ENCODE measurements at places on chromosomes 11 and 22.
A peak's percentile ranks its signal among the peaks of the same experiment; 100 is the strongest.

GRCh38 chr11:93740031-93740729 is 1.1 kb downstream of the TAF1D start:
- DNase-seq, result peak; percentile 23

- DNase-seq, result no peak
Measured at GRCh38 chr11:20444535-20444934, 57.0 kb downstream of the PRMT3 start.

GRCh38 chr11:111976767-111977145 is 39.6 kb downstream of the DIXDC1 start:
- DNase-seq, result no peak

DNA sequence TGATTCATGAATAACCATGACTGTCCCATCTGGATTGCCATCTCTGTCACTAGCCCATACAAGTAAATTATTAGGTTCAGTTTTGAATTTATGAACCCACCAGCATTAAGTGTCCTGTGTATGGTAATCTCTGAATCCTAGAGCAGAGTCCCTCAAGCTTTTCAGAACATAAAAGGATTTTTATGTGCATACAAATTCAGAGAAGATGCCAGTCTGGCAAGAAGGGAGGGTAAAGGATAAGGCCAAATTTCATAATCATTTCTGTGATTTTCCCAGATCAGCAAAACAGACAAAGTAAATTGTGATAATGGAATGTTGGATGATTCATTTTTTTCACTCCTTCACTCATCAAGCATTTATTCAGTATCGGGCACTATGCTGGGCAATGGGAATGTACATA is 371.1 kb upstream of the ARHGAP42 start:
- DNase-seq, result no peak

- no peak for DNase-seq
Measured at GRCh38 chr22:16603448-16603768, 10.8 kb upstream of the CCT8L2 start.

DNA sequence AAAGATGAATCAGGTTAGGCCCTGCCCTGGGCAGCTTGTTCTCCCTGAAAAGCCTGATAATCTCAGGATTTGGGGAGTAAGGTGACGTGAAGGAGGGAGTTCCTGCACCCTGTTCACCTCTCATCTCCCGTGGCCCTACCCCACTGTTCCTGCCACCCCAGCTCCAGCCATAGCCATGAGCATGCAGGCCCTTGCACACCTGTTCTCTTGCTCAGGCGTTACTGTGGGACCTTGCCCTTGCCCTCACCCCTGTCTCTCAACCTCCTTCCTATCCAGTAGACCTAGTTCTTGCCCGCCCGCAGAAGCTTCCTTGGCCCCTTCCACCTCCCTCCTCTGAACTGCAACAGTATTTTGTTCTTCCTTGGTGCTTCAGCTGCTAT is 15.0 kb downstream of the TSKU start:
- no peak for DNase-seq

DNA sequence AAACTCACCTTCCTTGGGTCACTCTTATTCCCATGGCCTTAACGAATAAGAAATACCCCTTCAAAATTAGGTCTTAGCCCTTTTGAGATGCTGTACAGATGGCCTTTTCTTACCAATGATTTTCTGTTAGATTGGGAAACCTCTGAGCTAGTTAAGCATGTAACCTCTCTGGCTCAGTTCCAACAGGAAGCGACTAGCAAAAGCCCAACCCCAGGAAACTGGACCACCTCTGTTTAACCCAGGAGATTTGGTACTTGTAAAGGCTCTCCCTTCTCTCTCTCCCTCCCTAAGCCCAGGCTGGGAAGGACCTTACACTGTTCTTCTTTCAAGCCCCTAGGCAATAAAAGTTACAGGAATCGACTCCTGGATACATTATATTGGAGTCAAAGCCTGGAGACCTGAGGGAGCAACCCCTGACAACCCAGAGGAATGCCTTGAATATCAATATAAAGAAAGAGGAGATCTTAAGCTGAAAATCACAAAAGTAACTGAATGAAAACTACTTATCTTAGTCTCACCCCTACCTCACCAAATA is 11.7 kb downstream of the APIP start:
- no peak for DNase-seq

DNA sequence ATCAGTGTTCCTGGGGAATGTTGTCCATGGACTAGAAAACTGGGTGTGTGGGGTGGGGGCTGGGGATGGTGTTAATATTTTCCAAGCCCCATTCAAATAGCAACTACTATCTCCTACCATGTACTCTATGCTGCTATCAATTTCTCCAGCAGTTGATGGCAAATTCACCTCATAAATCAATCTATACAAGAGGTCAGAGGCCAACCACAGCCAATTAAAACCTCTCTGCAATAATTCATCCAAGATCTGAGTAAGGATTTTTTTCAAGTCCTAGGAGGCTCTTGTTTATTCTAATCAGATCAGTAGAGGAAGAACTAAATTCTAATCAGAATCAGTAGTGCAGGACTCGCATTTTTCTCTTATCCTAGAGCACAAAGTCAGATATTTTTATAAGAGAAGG is 73.4 kb upstream of the WT1 start:
- DNase-seq, result no peak

DNA sequence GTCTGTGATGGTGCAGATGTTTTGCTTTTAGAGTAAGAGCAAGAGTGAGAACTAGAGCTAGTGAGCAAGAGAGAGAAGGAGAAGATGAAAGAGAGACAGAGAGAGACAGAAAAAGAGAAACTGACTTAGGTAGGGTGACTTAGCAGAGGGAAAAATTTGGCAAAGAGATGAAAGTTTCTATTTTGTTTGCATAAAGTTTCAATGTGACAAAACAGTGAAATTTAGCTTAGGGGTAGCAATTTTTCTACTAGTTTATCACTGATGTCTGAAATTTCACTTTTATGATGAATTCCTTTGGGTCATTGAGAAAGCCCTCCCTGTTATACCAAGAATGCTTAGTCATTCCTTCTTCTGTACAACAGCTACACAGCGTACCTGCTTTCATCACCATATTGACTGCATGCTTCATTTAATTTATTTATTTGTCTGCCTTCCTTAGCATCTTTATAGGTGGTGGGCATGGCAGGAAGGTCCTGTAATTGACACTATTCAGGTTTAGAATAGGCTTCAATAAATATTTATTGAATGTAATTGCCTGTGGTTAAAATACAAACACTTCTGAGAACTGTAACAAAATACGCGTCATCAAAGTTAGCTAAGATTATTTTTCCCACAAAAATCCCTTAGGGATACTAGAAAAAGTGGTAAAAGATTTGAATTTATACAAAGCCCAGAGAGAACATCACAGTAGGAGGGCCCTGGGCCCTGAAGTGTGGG is 19.9 kb upstream of the CTSC start:
- DNase-seq, result no peak

- DNase-seq, result no peak
Measured at GRCh38 chr11:44344921-44345320, 35.0 kb upstream of the ALX4 start.

GRCh38 chr11:71452199-71453036 is 585 bp upstream of the NADSYN1 start:
- DNase-seq, result peak; percentile 59

- no peak for DNase-seq
Measured at GRCh38 chr22:48579043-48579927, 1248.4 kb downstream of the BRD1 start.

GRCh38 chr11:5280582-5281102 is 10.9 kb upstream of the HBE1 start:
- peak; percentile 0 for DNase-seq

- no peak for DNase-seq
Measured at GRCh38 chr11:60077216-60077817, 11.1 kb upstream of the MS4A2 start.

DNA sequence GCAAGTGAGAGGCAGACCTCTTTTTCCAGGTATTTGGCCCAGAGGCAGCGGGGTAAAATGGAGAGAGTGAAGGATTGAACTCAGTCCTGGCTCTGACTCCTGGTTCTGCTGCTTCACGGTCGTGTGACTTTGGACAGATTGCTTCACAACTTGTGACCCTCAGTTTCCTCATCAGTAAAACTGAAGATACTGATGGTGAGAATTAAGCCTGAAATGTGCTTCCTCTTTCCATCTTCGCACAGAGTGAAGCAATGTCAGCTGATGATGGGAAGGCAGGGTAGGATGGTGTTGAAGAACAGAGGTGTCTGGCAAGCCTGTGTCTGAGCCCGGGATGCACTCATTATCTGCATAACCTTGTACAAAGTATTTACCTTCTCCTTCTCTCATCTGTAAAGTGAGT is 59.0 kb downstream of the UBASH3B start:
- DNase-seq, result no peak

- DNase-seq, result no peak
Measured at GRCh38 chr11:5196067-5196466, 4.4 kb downstream of the OR51V1 start.

GRCh38 chr11:112000703-112001102 is 24.5 kb upstream of the DLAT start:
- DNase-seq, result no peak

DNA sequence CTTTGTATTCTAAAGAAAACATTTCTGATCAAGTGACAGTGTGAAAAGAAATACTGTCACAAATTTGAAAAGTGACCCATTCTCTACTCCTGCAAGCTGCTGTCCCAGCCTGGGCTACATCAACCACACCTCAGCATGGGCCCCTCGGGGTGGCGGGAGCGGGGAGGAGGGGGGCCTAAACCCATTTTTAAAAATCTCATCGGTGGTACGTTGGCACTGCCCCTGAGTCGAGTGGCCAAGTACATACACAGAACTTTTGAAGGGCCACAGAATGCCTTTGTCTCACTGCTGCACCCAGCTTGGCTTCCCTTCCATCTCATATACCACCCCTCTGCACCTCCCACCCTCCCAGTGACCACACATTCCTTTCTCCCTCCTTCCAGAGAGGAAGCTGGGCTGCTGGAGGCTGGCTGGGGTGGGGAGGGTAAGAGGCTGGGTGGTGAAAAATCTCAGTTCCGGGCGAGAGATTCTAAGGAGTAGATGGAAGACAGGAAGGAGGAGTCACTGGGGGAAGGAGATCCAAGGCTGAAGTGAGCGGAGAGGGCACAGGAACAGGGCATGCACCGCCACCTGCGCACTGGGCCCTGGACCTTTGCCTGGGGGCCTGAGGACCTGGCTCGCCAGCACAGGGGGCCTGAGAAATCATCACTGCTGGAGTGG is 21.1 kb downstream of the FXYD6 start:
- DNase-seq, result no peak

DNA sequence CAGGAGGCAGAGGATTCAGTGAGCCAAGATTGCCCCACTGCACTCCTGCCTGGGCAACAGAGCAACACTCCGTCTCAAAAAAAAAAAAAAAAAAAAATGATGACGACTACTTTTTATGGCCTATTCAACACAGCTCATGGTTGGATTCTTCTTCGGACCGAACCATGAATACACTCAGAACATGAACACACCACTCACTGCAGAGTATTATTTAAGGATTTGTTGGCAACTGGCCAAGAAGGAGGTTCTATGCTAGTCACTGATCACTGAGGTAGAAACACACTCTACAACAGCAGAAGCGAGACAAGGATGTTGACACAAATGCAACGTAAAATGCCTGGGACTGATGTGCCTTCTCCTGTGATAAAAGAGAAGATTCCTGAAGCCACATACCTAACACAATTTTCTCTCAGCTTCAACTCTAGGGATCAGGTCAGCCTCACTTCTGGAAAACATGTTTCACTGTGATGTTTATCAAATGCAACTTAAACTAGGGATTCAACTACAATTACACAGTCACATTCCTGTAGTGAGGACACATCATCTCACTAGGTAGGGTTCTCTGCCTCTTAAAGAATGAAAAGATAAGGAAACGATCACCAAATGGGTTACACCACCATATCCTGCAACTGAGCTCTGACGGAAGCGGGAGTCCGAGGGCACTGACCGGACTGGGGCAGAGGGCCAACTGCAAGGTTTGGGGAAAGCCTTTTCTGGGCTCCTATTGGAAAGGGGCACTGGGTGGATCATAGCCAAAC is 82.5 kb downstream of the SGSM3 start:
- no peak for DNase-seq

DNA sequence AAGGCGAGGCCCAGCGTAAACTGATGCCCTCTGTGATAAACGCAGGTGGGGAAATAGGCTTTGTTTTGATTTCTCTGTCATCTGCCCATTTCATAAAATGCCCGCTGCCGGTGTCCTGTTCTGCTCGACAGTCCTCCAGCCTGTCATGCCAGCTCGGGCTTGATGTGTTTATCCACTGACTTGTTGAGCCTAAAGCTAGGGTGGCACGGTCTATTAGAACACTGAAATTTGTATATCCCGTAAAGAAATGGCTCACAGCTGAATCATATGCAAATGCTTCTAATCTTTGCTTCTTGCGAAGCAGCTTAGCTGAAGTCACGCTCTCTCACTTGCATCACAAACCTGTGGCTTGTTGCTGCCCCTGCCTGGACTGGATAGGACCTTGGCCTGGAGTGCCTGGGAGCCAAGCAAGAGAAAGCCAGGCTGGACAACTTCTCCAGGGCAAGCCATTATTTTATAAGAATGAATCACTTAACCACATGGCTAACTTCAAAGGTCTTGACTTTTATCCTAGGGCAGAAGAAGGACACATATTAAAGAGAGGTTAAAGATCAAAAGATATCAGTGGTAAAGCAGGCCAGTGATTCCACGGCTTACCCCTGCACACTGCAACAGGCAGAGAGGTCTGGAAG is 33.1 kb downstream of the EHF start:
- DNase-seq, result no peak

DNA sequence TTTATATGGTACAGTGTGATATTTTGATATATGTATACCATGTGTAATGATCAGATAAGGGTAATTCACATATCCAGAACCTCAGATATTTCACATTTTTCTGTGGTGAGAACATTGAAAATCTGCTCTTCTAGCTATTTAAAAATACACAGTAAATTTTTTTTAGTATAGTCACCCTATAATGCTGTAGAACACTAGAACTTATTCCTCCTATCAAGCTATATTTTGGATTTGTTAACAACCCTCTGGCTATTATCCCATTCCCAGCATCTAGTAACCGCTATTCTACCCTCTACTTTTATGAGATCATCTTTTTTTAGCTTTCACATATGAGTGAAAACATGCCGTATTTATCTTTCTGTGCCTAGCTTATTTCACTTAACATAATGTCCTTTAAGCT is 65.5 kb upstream of the SYT9 start:
- DNase-seq, result no peak

DNA sequence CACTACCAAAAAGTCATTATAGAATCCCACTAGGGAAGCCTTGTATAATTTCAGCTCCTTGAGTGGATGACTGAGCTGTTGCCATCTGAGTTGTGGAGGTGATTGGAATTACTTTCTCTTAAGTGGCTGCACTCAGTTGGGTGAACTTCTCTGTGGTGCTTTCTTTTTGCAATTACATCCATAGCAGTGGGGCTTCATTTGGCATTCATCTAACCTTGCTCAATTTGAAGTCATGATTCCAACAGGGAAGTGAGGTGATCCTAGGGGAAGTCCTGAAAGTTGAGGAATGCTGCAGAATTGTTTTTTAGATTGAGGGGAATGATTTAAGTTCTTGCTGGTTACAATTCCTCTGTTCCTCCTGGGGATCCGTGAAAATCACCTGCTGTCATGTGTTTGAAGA is 39.6 kb downstream of the ARHGAP42 start:
- no peak for DNase-seq

GRCh38 chr11:3200388-3201111 is 18.1 kb downstream of the MRGPRG start:
- no peak for DNase-seq
